ENCODE measurements at places on chromosomes 3 and 15.

DNA sequence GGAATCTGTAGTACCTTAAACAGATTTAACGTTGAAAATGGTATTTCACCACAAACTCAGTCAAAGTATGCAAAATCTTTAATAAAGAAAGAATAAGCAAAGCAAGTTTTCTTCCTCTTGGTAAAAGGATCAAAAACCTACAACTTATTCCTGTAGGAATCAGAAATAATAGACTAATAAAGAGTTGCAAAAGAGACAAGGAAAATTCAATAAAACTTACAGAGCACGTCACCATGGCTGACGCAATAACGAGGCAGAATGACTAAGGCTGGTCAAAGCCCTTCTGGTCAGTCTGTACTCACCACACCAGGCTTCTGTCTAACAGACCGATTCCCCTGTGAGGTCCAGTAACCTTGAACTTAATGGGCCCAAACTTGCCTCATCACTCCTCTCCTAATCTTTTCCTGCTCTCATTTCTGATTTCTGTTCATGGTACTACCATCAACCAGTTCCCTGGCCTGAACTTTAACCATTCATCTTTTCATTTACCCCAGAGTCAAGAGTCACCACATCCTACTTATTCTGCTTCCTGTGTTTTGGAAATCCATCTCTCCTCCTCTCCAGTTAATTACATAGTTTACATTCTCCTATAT, 5.0 kb downstream of the MASP1 start:
- no peak for DNase-seq

GRCh38 chr3:125161607-125162219, 50.8 kb downstream of the SLC12A8 start:
- no peak for DNase-seq

DNA sequence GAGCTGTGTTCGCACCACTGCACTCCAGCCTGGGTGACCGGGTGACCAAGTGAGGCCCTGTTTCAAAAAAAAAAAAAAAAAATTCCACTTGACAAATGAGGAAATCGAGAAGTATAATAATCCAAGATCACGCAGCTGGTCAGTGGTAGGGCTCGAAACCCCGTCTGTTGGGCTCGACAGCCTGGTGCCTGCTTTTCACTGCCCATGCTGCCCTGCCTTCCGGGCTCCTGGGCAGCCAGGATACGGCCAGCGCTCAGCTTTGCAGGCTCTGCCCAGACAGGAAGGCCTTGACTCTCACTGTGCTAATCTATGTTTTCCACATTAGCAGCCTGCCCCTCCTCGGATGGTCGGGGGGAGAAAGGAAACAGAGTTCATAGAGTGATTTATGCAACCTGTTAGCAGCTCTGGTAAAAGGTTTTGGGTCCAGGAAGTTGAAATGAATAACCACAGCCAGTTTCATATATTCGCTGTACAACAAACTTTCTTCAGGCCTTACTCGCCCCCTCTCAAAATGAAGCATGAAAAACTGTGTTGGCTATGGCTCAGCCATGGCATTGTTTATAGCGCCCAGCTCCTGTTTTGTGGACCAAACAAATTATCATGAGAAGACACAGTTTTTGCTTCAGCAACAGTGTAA, 108.8 kb downstream of the XXYLT1 start:
- DNase-seq: no peak

DNA sequence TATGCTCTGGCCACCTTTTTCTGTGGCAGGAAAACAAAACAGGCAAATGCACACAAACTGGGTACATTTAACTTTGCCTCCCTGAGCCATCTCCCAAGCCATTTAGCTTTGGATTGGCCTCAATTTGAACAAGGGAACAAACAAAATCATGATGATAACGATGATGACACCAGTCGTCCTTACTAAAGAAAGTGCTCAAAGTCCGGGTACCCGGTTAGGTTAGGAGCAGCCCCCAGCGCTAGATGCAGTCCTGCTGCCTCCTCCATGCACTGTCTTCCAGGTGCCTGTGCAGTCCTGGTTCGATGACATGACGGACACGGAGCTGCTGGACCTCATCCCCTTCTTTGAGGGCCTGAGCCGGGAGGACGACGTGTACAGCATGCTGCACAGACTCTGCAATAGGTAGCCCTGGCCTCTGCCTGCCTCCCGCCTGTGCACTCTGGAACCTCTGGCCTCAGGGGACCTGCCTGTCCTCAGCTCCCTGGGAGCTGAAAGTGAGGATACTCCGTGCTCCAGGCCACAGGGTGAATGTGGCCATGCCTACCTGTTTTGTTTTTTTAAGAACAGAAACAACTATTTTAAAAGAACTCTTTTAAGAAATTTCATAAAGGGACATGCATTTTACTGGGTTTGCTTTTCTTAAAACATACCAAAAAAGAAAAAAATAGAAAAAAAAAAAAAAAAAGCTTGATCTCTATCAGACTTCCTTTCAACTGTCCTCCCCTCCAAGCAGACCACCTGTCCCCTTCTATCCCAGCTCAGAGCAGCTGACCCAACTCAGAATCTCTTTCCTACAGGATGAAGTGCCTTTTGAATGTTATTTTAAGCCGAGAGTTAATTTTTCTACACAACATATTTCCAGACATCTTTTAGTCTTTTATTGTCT, 9.9 kb upstream of the VILL start:
- DNase-seq: no peak

GRCh38 chr15:40333922-40334492, 6.7 kb downstream of the CCDC9B start:
- peak; percentile 17 for DNase-seq

Measured in central memory CD4-positive, alpha-beta T cell (primary cell).